ENCODE measurements at places on chromosomes 7 and 10.

- DNase-seq, result no peak
Observed at GRCh38 chr7:7428806-7429205, 106.9 kb downstream of the COL28A1 start.

GRCh38 chr7:115289971-115290370 lies 368.1 kb downstream of the MDFIC start:
- DNase-seq, result no peak

DNA sequence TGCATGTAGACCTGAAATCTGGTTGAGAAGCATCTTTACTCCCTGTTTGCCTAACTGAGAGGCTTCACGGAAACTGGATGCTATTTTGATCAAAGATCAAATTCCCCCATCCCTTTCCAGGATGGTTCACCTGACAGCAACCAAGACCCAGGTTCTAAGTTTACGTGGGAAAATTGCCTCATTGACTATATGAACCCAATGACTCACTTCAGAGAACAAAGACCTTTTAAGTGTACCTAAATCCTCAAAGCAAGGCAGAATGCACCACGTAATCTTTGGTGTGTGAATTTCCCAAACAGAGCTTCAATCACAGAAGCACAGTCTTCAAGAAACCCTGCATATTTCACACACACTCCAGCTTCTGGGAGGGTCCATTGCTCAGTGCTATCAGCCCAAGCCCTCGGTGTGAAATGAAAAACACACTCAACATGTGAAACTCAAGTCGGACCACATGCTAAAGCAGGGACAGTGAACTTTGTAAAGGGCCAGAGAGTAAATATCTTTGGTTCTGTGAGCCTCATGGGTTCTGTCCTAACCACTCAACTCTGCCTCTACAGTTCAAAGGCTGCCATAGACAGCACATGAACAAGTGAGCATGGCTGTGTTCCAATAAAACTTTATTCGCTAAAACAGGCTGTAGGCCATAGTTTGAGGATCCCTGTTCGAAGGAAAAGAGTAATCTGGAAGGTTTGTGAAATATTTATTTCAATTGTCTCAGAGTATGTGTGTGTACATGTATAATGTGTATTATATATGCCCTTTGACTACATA lies 275.6 kb upstream of the FOXK1 start:
- DNase-seq, result no peak

GRCh38 chr10:1050554-1050953 lies 1.6 kb upstream of the IDI1 start:
- no peak for DNase-seq

- DNase-seq, result no peak
Observed at GRCh38 chr7:105643384-105643783, 62.1 kb upstream of the EFCAB10 start.

DNA sequence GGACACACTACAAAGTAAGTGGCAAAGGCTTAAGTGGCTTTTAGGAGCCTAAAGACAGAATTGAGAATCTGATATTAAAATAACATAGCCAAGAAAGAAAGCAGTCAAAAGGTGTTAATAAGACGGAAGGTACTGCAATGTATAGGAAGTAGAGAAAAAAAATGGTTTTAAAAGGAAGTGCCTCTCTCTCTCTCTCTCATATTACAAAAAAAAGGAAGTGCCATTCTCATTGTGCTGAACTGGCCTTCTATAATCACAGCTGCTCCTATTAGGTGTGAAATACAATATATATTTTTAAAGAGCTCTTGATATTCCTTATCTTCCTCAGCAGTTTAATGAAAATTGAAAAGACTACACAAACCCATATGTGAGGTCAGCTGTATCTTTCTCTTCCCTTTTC lies 199.4 kb upstream of the NPVF start:
- DNase-seq, result no peak

- DNase-seq, result peak; percentile 25
Observed at GRCh38 chr10:123967626-123968243, 76.1 kb upstream of the CPXM2 start.

DNA sequence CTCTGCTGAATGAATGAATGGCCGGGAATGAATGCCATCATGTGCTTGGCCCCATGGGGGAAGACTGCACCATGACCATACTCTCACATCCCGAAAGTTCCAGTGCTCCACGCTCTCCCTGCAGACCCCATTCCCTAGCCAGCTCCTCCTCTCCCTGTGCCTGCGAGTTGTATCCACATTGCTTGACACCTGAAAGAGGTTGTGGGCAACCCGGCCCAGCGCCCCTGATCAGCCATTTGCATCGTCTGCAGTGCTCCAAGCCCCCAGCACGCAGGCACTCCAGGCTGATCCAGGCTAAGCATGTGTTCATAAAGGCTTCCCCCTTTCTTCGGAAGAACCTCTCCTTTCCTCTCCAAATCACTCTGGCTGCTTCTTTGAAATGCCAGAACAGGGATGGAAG lies 354.4 kb upstream of the MKI67 start:
- no peak for DNase-seq

DNA sequence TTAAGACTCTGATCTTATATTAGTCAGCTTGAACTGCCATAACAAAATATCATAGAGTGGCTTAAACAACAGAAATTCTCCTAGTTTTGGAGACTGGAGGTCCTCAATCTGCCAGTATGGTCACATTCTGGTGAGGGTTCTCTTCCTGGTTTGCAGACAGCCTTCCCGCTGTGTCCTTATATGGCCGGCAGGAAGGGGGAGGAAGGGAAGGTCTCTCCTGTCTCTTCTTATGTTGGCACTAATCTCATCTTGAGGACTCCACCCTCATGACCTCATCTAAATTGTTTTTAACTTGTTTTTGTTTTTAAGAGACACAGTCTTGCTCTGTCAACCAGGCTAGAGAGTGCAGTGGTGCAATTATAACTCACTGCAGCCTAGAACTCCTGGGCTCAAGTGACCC lies 53.1 kb downstream of the VPS41 start:
- DNase-seq, result no peak

DNA sequence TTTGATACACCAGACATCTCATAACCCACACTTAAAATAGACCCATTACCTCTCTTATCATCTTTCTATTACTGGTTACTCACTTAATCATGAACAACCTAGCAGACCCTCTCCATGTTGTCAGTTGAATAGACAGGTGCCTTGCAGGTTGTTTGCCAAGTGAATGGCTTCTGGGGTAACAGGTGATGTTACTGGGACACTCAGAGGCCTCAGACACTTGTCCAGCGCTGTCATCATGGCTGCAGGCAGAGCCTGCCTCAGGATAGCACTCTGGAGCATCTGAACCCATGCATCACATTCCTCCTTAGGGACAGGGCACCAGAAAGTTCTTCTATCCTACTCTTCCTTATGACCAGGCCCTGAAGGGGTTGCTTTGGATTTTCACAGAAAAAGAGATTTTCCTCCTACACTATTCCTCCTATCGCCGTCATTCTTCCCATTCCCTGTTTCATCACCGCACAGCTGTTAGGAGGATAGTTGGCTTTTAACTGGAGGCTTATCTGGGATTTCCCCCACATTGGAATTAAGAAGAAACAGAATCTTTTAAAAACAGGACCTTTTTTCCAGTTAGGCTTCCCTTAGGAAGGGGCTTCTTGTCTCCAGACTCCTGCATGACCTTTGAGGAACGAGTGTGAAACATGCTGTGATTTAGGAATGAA lies 182.1 kb downstream of the VTI1A start:
- no peak for DNase-seq

- no peak for DNase-seq
Observed at GRCh38 chr10:74898201-74898976, 72.0 kb downstream of the KAT6B start.

- no peak for DNase-seq
Observed at GRCh38 chr10:101672536-101672935, 22.4 kb downstream of the FBXW4 start.

GRCh38 chr7:88046839-88047573 lies 113.0 kb downstream of the ADAM22 start:
- no peak for DNase-seq

DNA sequence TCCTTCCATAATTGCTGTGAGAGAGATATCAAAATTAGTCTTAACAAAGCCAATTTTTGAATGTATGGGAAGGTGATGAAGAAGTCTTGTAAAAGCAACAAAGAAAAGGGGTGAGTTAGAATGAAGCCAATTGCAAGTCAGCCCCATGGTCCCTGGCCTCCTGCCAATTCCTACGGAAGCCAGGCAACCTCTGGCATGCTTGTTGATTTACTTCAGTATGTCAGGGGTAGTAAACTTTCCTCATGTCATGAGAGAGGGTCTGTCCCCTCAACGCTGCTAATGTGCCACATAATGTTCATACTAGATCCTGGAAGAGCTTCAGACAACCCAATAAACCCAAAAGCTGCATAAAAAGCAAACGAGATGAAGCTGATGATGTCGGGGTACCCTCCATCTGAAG lies 159.1 kb upstream of the YAE1 start:
- DNase-seq, result no peak

DNA sequence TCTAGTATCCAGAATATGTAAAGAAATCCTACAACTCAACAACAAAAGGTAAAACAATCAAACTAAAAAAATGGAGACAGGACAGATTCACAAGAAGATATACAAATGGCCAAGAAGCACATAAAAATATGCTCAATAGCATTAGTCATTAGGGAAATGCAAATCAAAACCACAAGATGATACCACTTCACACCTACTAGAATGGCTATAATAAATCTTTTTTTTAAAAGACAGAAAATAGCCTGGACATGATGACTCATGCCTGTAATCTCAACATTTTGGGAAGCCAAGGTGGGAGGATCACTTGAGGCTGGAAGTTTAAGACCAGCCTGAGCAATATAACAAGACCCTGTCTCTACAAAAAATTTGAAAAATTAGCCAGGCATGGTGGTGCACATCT lies 27.9 kb upstream of the CHCHD3 start:
- DNase-seq, result no peak

- no peak for DNase-seq
Observed at GRCh38 chr10:24197263-24197662, 11.7 kb upstream of the KIAA1217 start.

DNA sequence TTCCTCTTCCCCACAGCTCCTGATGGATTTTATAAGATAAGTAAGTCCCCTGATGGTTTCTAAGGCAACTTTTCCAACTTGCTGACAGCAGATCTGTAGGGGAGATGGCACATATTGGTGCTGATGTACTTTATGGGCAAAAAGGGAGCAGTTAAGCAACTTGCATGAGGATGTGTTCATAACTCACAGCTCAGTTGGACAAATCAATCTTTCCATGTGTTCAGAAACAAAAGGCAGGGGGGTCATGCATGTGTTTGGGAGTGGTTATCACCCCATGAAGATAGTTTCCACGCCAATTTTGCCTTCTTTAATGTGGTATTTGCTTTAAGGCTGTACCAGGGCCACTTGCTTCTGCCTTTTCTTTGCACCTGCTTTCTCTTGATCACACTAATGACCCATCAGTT lies 6.1 kb downstream of the RBM20 start:
- DNase-seq, result no peak

- no peak for DNase-seq
Observed at GRCh38 chr7:25750744-25751508, 401.1 kb upstream of the NFE2L3 start.

DNA sequence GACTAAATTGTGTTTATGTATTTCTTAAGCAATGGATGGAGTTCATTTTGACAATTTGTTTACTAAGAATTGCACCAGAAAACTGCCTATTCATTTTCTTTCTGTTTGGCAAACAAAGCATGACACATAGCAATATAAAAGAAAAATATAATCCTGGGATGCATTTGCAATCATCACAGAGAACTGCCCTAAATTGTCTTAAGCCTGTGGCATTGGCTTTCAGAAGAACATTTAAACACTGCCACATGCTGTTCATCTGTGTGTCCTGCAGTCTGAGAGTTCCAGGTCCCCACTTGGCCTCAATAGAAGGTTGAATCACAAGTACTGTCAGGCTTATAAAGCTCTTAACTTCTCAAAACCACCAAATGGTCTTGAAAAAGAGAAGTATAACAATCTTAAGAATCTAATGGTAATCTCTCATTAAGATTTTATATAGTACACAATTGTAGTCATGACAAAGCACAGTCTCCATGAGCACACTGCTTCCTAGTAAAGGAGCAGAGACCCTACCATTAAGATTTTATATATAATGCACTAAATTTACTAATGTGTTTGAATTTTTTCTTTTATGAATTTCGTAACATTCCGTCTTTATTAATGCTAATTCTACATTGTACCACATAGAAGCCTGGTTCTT lies 29.9 kb downstream of the RNLS start:
- DNase-seq, result no peak

GRCh38 chr7:42127232-42127622 lies 109.8 kb downstream of the GLI3 start:
- no peak for DNase-seq

- no peak for DNase-seq
Observed at GRCh38 chr7:87359366-87359765, 13.9 kb downstream of the CROT start.

GRCh38 chr10:63720072-63720537 lies 198.9 kb downstream of the REEP3 start:
- DNase-seq, result peak; percentile 11

GRCh38 chr10:81472927-81473470 lies 402.0 kb upstream of the NRG3 start:
- DNase-seq, result no peak

GRCh38 chr10:3658766-3659165 lies 126.2 kb downstream of the KLF6 start:
- no peak for DNase-seq
